Cardiac muscle cell (in vitro differentiated cells and primary cell): ENCODE measurements at places on chromosomes 16 and 17. TPM values are rescaled to one million over a fixed set of nuclear protein-coding genes. Genes with fewer than 3 reads are reported as not detected.

SLC2A4 gene
- total RNA-seq: 36.3 and 42.6 TPM in 2 replicates

TMEM231 gene
- 17.1 and 23.7 TPM in 2 replicates for total RNA-seq

NOG gene
- 45.5 and 66.4 TPM in 2 replicates for total RNA-seq

- no peak for DNase-seq
- H3K27me3 ChIP-seq: no peaks in the 10 kb centered on the region
- peaks cover 16% of the 10 kb centered on the region for H3K4me1 ChIP-seq
- H3K36me3 ChIP-seq: peaks cover 3% of the 10 kb centered on the region
- no peak overlapping the region for H3K4me3 ChIP-seq
Measured at GRCh38 chr17:36550491-36551417, 6.0 kb downstream of the GGNBP2 start.

DNA sequence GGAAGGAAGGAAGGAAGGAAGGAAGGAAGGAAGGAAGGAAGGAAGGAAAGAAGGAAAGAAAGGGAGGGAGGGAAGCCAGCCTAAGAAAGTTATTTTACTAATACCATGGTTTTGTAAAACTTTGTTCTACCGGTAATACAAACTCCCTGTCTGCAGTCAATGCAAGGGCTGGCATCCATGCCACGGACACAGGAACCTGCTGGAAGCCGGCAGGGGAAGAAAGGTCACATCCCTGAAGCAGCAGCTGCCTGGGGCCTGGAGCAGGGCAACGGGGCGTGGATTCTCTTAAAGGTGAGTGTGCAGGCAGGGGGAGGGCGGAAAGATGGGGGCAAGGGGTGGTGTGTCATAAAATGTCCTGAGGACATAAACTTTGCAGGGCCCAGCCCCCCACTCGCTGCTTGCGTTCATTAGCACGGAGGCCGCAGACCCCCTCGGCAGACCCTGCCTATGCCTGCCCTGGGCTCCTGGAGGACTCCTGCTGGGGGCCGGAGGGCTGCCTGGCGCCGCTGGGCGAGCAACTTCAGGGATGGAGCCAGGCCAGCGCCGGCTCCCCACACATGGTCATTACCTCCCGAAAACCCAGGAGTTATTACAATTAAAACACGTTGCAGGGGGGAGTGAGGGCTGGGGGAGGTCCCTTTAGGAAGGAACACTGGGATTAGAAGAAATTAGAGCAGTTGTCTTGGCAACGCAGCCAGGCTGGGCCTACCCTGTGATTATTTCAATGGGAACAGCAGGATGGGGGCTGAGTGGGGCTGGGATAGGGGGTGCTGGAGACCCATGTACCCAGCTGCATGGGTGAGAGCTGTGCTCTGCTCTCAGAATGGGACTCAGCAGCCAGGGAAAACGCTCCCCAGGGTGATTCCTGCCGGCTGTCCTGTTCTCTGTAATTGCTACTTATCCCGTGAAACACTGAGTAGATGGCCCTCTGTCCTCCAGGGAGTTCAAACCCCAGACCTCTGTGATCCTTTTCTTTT, 257.9 kb downstream of the SOX9 start:
- H3K4me3 ChIP-seq: no peak overlapping the region
- H3K36me3 ChIP-seq: no peaks in the 10 kb centered on the region
- no peak for DNase-seq

DNA sequence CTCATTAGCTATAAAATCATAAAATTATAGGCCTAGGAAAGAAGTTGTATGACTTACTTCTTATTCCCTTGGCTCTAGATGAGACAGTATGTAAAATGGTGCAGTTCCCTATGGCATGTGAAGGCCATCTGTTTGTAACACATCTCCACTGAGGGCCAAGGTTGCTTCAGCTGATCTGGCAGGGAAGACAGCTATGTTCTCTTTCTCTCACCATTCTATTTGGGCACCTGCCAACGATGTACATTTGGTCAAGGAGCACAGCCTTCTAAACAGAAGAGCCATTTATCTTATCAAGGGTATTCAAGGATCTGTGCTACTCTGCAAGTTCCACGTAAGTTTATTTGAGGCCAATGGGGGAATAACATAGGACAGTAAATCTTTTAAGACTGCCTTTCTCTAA, 129.8 kb upstream of the TOM1L1 start:
- no peaks in the 10 kb centered on the region for H3K36me3 ChIP-seq
- H3K4me1 ChIP-seq: peaks cover 19% of the 10 kb centered on the region
- H3K27me3 ChIP-seq: no peaks in the 10 kb centered on the region
- peak overlapping the region; percentile 6 for H3K27ac ChIP-seq
- no peak overlapping the region for H3K4me3 ChIP-seq

GRCh38 chr17:39996800-39997199, 16.2 kb downstream of the PSMD3 start:
- no peaks in the 10 kb centered on the region for H3K4me1 ChIP-seq
- no peak for DNase-seq
- H3K36me3 ChIP-seq: peaks cover 34% of the 10 kb centered on the region
- no peak overlapping the region for H3K4me3 ChIP-seq
